ENCODE measurements at places on chromosomes 6 and 20.

GRCh38 chr20:25221592-25222460 is 26.1 kb upstream of the PYGB start:
- no peak for DNase-seq

- no peak for DNase-seq
These were observed 46.7 kb downstream of the SRC start for GRCh38 chr20:37392441-37393195.

- DNase-seq = no peak
These were observed 10.3 kb upstream of the BLCAP start for GRCh38 chr20:37538003-37538402.

- DNase-seq = no peak
These were observed 95.3 kb downstream of the MDGA1 start for GRCh38 chr6:37602346-37602745.

- peak; percentile 41 for DNase-seq
These were observed 565 bp downstream of the QKI start for GRCh38 chr6:163414946-163415619.

DNA sequence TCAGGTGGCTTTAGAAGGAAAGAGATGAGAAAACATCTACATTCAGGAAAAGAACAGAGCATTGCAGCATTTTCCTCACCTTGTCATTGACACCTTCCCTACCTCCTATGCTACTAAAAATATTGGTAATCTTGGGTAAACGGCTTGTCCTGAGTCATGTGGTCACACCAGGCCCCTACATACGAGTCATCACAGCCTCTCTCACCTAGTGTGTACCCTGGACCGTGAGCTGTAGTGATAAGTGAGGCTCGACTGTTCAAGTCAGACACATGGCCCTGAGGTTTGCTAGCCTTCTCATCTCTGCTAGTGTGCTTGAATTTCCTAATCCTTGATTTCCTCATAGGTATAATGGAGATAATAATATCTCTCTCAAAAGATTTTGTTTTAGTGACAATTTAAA is 29.6 kb upstream of the TMEM244 start:
- no peak for DNase-seq

GRCh38 chr20:58922036-58922435 is 59.0 kb upstream of the NELFCD start:
- no peak for DNase-seq

GRCh38 chr20:40293740-40294139 is 395.3 kb downstream of the MAFB start:
- no peak for DNase-seq

- DNase-seq = no peak
These were observed 80.7 kb upstream of the CLDN20 start for GRCh38 chr6:155183095-155183494.

DNA sequence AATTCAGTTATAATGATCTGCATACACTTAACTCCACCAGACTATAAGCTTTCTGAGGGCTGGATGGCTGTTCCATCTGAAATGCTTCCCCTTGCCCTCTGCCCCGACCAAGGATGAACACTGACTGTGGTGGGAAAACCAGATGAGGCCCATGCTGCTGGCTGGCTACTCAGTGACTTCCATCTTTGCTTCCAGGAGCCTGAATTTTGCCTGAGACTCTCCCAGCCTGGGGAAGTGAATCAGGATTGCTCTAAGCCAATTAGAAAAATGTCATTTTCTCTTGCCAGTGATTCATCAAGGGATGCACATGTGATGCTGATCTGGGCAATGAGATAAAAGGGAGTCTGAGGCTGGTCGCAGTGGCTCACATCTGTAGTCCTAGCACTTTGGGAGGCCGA is 1.7 kb upstream of the TOMM34 start:
- no peak for DNase-seq

DNA sequence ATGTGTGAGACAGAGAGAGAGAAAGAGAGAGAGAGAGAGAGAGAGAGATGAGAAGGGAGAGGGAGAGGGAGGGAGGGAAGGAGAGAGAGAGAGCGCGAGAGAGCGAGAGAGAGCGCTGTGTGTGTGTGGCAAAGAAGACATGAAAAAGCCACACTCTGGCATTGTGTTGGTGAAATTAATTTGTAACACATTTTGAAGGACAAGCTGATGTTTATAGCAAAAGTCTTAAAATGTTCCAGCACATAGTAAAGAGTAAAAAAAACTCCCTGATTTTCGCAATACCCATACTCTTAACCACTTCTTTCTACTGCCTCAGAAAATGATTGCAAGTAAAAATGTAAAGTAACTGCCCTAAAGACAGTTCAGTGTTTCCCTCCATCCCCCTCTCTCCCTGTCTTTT is 56.7 kb downstream of the SLC22A1 start:
- DNase-seq = no peak

DNA sequence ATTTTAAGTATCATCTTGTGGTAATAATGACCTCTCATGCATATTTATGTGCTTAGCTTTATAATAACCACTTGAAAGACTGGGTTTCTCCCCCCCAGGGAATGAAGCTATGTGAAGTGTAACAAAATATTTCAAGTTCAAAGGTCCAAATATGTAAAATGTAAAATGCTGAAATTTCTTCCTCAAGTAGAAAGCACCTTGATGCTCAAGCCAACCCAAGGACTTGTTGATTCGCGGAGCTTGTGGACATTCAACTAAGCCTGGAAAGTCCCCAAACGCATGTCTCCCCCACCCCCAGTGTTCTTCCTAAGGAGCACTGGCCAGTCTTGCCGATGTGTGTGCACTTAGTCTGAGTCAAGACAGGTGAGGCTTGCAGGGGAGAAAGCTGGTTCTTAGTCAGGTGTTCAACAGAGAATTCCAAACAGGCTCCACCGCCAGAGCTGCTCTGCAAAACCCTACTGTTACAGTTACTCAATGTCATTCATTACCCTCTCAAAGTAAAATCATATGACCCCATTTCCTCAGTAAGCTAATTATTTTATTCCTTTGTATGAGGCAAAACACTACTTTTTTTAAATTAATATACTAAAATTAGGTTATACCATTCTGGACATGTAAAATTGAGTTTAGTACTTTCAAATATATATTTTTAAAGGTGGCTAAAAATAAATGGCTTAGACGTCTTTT is 46.9 kb upstream of the QKI start:
- DNase-seq = no peak

- DNase-seq = no peak
These were observed 40.6 kb downstream of the TOX2 start for GRCh38 chr20:43955062-43955749.

GRCh38 chr6:131519670-131520436 is 53.2 kb upstream of the ARG1 start:
- no peak for DNase-seq

Measured in NCI-H510A (cell line).